ENCODE measurements at places on chromosomes 1 and 21.

- DNase-seq: no peak
These were observed 27.0 kb upstream of the SLC16A1 start for GRCh38 chr1:112982853-112983536.

GRCh38 chr1:162217706-162218105 is 148.2 kb downstream of the NOS1AP start:
- no peak for DNase-seq

DNA sequence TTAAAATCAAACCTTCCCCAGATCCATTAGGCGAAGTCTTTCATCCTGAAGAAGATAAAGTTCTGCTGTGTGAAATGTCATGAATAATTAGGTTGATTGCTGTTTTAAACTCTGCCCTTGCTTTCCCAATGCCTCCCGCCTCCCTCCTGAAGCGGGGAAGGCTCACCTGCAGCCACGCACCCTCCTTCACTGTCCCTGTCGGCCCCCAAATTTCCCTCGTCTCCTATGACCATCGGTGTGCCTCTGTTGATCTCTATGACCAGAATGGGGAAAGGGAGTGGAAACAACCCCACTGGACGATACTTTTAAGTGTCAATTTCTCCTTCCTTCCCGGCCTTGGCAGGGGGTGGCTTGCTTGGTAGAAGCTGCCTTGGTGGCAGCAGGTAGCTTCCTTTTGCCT is 35.1 kb downstream of the LHX4 start:
- DNase-seq: no peak

DNA sequence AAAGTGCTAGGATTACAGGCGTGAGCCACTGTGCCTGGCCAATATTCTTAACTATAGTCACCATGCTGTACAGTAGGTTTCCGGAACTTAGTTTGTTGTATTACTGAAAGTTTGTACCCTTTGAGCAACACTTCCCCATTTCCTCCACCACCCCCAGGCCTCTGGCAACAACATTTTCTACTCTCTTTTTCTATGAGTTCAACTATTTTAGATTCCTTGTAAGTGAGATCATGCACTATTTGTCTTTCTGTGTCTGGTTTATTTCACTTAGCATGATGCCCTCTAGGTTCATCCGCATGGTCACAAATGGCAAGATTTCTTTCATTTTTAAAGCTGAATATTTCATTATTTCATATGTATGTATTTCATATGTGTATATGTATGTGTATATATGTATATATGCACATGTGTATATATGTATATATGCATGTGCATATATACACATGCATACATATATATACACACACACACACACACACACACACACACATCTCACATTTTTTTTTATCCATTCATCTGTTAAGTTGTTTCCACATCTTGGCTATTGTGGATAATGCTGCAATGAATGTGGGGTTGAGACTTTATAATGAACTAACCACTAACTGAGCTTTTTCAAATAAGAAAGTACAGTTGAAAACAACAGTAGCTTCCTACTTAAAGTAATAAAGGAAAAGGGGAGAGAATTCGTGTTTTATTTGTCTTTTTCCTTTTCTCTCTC is 256.8 kb upstream of the C1orf105 start:
- no peak for DNase-seq

DNA sequence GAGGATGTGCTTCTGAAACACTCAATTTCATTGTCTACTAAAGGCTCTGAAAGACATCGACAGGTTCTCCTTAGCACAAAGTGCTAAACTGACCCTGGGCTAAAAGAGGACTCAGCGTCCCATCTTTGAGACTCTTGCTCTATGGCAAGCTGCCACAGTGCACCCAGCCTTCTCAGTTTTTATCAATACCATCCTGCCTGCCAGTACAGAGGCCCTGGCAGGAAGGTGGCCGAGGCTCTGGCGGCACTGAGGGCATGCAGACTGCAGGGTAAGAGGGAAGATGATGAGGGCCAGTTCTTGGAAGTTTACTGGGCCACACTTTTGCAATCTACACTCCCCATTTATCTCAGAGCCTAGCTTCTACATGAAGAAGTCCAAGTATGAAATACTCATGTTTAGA is 5.3 kb downstream of the OLFML2B start:
- no peak for DNase-seq

DNA sequence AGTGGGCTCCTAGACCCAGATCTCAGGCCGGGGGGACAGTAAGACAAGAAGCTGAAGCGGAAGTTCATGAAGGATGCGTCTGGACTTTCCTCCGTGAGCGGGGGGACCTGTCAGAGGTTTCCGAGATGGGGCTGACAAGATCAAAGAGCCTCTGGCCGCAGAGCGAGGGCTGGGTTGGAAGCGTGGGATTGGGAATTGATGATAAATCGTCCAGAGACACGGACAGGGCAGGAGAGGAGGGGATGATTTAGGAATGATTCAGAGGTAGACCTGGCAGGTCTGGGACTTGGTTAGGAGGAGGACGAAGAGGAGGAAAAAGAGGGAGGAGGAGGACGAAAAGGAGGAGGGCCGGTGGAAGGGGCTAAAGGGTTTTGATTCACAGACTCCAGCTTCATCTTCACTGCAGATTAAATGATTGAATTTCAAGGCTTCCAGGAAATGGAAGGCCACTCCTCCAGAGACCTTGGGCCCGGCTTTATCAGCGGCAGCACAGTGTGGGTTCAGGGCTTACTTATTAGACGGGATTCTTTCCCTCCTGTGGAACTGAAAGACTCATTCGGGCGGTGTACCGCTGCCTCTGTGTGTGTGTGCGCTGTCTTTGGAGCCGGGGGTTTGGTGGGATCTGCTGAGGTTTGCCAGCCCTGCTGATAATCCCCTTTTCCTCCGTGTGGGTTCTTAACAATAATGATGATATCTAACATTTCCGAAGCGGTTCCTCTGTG is 85.7 kb upstream of the SLC45A1 start:
- DNase-seq: no peak

- DNase-seq: no peak
These were observed 12.4 kb downstream of the SLC30A1 start for GRCh38 chr1:211566431-211567025.

DNA sequence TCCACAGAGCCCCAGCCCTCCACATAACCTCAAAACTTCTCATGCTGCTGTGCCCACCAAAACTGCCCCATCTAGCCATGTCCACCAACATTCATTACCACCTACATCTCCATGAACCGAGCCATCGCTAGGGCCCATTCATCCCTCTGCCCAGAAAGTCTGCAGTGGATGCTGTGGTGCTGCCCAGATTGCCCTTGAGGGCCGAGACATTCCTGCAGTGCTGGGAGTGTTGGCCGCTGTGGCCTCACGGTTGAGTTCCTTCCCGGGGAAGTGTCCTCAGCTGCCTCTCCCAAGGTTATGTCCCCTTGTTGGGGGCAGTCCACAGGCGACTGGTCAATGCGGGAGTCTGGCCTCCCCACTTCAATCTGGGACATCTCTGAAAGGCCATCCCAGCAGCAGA is 30.3 kb upstream of the DMBX1 start:
- no peak for DNase-seq

DNA sequence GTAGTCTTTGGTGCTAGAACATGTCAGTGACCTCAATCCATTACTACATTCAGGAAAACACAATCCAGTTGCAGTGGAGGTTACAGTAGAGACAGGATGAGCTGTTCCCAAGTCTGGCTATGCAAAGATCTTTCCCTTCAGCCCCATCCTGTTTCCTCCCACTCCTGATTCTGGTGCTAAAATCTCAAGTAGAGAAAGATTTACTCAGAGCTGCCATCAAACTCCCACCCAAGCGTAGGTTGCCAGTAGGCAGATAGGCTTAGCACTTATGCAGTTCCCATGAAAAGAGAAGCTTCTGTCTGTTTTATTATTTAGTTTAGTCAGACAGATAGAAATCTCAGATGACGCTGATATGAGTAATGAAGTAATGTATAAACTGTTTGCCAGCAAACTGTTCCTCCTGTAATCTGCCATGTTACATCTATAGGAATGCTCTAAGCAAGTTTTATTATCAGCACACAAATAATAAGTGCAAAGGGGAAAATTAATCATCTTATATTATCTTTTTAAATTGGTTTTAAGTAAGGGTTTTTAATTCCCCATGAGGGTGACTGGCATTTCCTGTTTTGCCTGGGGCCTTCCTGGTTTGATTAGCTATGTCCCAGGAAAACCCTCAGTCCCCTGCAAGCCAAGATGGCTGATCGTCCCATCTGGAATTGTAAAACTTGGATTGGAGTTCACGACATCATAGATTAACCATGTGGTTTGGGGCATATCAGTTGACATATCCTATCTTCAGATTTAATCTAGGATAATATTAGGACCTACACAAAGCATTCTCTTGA is 188.3 kb upstream of the PALMD start:
- DNase-seq: no peak

GRCh38 chr1:185732951-185733350 is 1.2 kb upstream of the HMCN1 start:
- no peak for DNase-seq

DNA sequence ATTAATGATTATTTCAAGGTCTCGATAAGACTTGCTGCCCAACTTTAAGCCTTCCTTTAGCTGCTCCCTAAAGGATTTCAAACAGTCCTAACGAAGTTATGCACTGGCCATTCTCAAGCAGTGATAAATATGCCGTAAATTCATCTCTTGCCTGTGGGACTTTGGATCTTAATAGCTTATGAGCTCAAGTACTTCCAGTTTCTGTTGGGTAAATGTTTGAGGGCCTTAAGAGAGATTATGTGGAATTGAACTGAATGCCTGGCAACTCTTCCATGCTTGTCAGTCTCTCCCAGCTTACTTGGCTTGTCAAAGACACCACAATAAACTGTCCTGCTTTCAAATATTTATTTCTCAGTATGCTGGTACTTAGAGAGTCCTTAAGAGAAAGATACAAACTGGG is 3.5 kb upstream of the OR10J4 start:
- DNase-seq: no peak

DNA sequence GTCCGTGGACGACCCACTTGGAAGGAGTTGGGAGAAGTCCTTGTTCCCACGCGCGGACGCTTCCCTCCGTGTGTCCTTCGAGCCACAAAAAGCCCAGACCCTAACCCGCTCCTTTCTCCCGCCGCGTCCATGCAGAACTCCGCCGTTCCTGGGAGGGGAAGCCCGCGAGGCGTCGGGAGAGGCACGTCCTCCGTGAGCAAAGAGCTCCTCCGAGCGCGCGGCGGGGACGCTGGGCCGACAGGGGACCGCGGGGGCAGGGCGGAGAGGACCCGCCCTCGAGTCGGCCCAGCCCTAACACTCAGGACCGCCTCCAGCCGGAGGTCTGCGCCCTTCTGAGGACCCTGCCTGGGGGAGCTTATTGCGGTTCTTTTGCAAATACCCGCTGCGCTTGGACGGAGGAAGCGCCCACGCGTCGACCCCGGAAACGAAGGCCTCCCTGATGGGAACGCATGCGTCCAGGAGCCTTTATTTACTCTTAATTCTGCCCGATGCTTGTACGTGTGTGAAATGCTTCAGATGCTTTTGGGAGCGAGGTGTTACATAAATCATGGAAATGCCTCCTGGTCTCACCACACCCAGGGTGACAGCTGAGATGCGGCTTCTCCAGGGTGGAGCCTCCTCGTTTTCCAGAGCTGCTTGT is 32.4 kb downstream of the PRMT2 start:
- DNase-seq: no peak

DNA sequence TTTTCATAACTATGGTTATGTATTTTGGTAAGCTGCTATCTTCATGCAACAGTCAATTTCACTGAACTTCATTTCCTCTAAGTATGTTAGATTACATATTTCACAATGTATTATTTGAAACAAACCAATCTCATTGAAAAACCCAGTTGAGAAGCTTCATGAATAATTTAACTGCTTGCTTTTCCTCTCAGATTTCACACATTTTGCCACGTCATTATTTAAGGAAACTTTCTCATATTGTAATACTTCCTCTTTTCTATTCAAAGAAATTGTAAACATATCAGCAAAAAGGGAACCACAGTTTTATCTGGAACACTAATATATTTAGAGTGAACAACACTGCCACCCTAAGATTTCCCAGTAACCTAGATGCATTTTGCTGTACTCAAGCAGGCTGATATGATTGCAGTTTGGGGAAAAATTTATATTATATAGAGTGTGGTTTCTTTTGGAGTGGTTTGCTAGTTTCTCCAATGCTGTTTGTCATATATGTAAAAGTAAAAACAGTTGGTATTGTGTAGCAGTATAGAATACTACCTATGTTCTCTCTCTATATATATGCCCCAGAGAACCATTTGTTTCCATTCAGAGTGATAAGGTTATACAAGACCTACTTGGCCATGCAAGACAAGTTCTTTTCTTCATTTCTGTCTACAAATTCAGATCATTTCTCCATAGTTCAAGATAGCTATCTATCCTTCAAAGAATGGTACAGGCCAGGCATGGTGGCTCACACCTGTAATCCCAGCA is 28.4 kb upstream of the AHCTF1 start:
- DNase-seq: no peak

GRCh38 chr21:45819478-45820170 is 161.9 kb upstream of the COL6A1 start:
- no peak for DNase-seq

GRCh38 chr1:42003433-42003832 is 84.7 kb upstream of the HIVEP3 start:
- no peak for DNase-seq

DNA sequence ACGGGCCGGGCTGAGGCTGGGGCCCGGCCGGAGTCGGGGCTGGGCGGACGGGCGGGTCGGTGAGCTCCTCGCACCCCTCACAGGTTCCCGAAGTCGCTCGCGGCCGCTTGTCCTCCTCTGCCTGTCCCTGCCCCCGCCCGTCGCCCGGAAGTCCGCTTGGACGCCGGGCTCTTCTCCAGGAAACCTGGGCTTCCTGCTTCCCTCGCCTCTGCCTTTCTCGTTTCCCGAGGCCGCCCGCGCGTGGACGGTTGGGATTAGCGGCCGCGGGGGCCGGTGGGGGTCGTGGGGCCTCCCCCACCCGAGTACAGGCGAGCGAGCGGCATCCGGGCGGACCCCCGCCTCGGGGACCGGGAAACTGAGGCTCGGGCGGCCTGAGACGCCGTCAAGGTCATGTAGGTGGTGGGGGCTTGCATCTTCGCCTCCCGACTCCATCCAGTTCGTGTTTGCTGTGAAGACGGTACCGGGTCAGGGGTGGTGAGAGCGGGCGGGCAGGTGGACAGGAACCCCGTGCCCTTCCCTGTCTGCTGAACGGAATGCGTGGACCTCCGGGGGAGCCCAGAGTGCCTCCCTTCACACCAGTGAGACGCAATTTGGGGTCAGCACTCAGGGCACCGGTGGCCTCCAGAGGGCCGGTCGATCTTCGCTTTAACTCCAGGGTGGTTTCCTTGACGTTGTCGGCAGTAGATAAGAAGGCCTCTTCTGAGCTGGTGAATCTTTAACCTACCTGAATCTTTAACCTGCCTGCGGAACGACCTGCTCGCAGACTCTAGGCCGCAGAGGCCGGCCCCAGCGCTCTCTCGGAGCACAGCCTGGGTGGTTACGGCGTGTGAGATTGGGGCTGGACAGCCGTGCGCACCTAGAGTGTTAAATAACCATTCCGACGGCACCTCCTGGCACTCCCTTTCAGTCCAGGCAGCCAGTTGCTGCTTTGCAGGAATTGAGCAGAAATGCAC is 686 bp downstream of the ARF1 start:
- DNase-seq: peak; percentile 91

All from chondrocyte (in vitro differentiated cells).